ENCODE measurements at places on chromosomes 12 and 14.

- DNase-seq = no peak
Measured at GRCh38 chr12:84689638-84690037, 223.0 kb downstream of the SLC6A15 start.

DNA sequence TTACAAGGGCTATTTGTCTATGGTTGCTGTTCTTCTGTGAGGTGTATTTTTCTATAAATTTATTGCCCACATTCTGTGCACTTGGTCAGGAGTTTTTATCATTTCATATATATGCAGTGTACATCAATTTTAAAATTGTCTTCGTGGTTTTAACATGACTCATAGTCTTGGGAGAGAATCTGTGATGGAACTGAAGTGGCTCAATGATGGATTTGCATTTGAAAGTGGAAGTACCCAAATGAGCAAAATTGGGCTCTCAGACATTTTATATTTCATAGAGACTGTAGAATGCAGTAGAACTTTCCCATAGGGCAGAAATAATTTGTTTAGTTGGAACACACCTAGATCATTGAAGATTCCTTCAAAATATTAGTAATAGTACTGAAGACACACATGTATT lies 1.9 kb upstream of the SCFD1 start:
- no peak for DNase-seq

- no peak for DNase-seq
Measured at GRCh38 chr12:98221243-98221808, 294.1 kb upstream of the TMPO start.

DNA sequence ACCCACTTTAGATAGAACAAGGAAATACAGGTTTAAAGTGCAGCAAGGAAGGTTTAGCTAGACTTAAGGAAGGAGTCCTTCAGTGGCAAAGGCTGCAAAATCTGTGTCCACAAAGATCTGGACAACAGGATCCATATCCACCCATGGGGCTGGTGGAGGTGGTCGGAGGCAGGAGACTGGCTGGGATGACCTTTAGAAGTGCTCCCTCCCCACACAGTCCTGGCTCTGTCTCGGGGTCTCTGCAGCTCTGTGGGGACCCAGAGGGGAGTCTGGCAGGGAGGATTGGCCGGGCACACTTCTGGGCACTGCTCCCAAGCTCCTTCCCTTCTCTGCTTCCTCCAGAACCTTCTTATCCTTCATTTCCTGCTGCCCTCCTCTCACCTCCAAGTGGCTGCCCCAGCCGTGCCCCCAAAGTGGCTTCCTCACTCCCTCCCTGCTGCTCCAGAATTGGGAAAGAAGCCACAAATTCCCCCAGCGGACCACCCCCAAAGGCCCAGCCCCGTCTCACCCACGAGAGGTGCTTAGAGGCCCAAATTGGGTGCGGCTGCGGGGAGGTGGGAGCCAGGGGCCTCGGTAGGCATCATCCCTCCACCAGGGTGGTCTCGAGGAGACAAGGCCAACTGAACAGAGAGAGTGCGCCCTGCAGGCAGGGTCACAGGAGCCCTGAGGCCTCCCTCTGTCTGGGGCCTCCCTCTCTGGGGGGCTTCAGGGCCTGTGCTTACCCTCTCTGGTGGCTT lies 21.9 kb upstream of the PGF start:
- DNase-seq = no peak

DNA sequence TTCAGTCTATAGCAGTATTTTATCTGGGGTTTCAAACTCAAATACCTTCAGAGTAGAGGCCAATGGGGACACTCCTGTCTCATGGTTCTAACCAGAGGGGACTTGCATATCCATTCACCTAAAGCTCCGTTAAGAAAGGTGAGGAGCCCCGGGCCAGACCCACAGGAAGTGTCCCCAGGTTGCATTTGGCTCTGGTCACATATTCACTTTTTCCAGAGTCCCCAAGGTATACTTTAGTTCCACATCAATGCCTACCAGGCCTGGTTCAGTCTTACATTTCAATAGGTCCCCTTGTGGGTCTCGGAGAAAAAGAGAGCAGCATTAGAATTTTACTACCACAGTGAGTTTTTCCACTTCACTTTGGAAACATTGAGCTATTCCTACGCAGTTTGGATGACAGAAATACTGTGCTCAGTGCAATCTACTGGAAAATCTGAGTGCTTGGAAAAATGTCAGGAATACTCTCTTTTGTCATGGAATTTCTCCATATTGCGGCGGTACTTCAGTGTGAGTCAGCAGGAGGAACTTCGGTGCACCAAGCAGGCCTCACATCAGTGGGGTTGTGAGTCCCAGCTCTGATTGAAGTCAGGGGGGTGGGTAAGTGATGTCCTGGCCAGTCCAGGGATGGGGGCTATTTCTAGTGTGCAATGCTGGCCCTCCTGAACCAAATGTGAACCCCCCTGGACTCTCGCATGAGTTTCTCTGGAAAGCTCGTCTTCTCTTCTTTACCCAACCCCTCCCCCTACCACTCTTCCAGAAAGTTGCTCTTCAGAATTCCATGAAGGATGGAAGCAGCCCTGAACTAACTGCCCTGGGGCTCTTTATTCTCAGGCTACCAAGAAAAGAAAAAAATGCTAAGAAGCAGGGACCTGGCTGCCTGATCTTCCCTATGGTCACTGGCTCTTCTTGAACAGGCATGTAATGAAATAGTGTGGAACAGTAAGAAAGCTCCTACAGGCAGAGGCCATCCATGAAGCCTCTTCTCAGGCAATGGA lies 184.7 kb downstream of the PRKCH start:
- DNase-seq = no peak

DNA sequence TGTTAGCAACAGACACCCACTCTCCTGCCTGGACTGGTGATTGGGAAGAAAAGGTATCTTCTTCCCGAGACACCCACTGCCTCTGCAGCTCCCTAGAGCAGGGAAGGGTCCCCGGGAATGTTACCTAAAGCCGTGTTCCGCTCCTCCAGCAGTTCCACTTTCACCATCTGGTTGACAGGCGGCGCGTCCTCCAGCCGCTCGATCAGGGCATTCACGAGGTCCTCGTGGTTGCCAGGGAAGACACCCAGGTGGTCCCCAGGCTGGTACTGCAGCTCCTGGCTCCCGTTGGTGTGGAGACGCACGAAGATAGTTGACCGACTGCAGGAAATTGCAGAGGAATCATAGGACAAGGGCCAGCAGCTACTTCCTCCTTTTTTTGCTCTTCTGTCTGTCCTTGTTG lies 44.2 kb upstream of the FBXO21 start:
- DNase-seq = no peak

All from occipital lobe (tissue), 3 donors.